Stimulated activated naive CD4-positive, alpha-beta T cell (primary cell): ENCODE measurements at places on chromosomes 6 and 20.

- DNase-seq: no peak
These were observed 481.6 kb downstream of the ADGRB3 start for GRCh38 chr6:69116658-69117057.

DNA sequence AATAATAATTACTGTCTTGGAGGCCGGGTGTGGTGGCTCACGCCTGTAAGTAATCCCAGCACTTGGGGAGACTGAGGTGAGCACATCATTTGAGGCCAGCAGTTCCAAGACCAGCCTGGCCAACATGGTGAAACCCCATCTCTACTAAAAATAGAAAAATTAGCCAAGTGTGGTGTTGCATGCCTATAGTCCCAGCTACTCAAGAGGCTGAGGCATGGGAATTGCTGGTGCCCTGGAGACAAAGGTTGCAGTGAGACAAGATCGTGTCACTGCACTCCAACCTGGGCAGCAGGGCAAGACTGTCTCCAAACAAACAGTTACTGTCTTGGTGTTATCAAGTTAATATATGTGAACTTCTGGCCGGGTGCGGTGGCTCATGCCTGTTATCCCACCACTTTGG is 4.9 kb downstream of the RRP36 start:
- DNase-seq: no peak

DNA sequence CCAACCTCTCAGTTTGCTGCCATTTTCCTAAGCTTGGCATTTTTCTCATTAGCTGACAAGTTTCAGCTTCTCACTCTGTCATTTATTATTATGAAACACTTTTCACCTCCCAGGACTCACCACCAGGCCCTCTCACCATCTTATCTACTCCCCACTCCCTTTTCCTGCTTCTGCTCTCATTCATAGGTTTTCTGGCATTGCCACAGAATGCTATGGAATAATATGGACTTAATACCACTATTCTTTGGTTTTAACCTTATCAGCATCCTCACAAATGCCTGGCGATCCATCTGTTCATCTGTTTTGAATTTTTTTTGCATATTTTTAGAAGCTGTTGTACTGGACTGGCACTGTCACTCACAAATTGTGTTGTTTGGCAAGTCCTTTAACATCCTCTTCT is 16.4 kb upstream of the LAMA4 start:
- no peak for DNase-seq

DNA sequence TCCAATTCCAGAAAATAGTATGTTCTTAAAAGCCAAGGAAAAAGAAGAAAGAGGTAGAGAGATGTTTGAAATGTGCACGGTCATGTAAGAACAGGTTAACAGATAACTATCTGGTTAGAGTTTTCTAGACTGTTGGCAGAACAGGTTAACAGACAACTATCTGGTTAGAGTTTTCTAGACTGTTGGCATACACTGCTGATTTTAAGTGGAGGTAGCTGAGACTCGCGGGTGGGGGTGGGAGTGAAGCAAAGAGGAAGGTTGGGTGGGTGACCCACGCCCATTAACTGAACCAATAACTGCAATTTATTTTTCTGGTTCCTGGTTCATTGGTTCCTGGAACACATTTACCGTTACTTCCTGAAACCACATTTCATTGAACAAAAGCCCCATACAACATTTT is 157.5 kb downstream of the ELOVL4 start:
- DNase-seq: no peak

GRCh38 chr20:30284281-30284905 is 973.1 kb upstream of the DEFB115 start:
- no peak for DNase-seq

DNA sequence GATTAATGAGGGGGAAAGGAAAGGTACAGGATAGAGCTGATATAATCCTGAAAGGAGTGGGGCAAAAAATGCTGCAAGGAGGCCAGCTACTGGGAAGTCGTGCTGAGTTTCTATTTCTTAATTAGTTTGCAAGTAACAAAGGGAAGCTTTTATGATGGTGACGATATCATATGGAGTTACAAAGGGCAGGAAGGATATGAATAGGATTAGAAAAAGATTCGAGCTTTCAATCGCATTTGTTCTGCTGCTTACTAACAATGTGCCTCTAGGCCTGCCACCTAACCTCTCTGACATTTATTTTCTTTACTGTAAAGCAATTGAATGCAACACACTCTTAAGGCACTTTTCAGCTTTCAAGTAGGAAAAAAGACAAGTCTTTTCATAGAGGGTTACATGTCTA is 219.2 kb downstream of the CLVS2 start:
- DNase-seq: no peak

GRCh38 chr20:62010551-62011402 is 54.9 kb downstream of the TAF4 start:
- peak; percentile 53 for DNase-seq

GRCh38 chr6:159723259-159723658 is 4.0 kb upstream of the WTAP start:
- DNase-seq: no peak

DNA sequence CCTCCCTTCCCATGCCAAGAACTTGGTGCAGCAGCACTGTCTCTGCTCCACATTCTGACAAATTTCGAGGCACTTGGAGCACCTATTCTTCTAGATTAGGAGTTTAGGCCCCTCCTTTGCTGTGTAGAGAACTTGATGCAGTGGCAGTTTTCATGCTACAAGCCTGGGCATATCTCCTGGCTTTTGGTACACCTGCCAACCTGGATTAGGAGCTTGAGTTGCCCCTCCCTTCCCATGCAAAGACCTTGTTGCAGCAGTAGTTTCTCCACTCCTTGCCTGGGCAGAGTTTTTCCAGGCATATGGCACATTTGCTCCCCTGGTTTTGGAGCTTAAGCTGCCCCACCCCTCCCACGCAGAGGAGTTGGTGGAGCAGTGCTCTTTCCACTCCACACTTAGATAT is 956.1 kb downstream of the EYS start:
- DNase-seq: no peak

DNA sequence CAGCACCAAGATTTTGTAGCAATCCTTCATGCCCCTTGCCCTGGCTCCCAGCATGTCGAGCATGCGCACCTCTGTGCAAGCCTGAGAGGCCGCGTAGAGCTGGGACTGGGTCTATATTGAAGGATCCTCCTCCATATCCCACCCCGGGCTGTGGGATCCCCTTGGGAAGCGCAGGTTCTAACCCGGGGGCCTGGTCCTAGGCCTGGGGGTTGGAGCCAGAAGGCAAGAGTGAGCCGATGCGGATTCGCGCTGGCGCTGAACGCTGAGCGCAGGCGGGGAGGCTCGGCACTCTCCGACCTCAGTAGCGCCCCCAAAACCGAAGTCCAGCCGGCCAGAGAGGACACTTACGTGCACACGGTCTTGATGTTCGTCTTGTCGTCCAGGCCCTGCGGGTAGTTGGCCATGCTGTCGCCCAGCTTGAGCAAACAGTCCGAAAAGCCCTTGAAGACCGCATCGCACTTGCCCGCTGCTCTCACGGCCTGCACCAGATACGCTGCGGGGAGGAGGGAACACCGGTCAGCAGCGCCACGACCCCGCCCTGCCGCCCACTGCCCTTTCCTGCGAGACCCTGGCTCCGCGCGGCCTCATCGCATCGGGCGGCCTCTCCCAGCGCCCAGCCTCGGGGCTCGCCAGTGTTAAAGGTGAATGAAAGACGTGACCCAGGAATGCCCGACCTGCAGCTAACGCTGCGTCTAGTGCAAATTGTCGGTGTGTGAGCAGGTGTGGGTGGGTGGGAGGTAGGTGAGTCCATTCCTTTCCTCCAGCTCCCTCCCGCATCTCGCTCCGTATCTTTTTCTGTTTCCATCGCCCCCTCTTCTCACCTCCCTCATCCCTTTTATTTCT is 4.5 kb downstream of the NRN1 start:
- no peak for DNase-seq

DNA sequence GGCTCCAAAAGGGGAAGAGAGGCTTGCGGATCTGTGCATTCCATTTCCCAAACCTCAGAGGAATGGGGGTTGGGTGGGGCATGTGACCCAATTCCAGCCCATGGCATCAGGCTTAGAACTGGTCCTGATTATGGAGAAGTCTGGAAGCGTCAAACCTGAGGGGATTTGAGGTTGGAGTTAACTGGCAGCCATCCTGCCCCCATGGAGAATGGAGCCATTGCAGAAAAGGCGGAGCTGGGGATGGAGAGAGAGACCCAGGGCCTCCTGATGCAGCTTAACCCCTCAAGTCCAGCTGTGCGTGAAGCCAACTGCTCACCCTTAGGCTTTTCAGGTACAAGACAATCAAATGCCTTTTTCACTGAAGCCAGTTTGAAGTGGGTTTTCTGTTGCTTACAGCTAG is 9.9 kb upstream of the SDCBP2 start:
- DNase-seq: no peak

GRCh38 chr6:139556532-139556931 is 182.1 kb upstream of the CITED2 start:
- DNase-seq: no peak

- no peak for DNase-seq
These were observed 184.2 kb downstream of the COL9A1 start for GRCh38 chr6:70118670-70119069.

- DNase-seq: no peak
These were observed 256.5 kb upstream of the PRND start for GRCh38 chr20:4465212-4465611.

- DNase-seq: no peak
These were observed 414.0 kb downstream of the GJA1 start for GRCh38 chr6:121849477-121849876.

DNA sequence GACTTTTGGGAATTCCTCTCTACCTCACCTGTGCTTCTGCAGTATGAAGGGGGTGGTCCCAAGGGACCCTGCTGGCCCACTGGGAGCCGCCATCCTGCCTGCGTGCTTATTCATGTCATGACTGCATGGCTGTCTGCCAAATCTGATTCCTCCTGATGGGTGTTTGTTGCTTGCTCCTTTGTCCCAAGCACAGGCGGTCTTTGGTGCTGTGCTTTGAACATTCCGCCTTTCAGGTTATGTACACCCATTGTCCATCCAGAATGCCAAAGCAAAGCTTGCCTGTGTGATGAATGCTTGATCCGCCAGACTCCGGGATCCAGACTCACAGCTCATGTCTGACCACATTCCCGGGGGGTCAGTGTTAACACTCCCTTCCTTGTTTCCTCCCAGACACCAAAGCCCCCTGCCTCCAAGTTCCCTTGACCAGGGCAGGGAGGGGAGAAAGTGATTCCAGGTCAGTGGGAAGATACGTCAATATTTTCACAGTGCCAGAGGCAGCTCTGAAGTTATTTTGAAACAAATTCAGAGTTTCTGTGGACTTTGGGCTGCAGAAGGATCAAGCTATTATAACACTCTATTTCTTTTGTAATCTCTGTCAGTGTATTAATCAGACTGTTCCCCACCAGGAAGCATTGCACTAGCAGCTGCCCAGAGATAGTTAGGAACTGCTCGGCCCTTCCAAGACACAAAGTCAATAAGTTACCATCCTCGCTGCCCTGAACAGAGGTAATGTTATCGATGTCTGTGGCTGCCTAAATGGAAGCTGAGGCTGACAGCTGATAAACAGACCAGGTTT is 9.5 kb downstream of the DAAM2 start:
- no peak for DNase-seq

- no peak for DNase-seq
These were observed 25.2 kb downstream of the MED23 start for GRCh38 chr6:131602781-131603312.

GRCh38 chr6:68826501-68826900 is 191.4 kb downstream of the ADGRB3 start:
- no peak for DNase-seq

DNA sequence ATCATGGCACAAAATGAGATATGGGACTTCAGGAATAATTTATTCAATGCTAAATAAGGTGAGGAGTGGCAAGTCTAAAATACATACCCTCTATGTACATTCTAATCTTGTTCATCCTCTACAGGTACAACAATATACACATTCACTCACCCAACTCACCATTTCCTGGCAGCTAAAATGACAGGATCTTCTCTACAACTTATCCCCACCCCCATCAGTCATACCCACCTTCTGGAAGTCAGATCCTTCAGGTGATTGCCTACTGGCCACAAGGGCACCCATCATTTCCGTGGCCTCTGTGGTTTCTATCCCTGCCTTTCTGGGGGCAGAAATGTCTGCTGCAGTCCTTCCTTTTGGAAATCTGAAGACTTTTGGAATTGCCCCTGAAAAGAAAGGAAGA is 22.8 kb upstream of the CRIP3 start:
- DNase-seq: no peak

GRCh38 chr6:87623248-87623647 is 33.3 kb downstream of the ORC3 start:
- DNase-seq: no peak

DNA sequence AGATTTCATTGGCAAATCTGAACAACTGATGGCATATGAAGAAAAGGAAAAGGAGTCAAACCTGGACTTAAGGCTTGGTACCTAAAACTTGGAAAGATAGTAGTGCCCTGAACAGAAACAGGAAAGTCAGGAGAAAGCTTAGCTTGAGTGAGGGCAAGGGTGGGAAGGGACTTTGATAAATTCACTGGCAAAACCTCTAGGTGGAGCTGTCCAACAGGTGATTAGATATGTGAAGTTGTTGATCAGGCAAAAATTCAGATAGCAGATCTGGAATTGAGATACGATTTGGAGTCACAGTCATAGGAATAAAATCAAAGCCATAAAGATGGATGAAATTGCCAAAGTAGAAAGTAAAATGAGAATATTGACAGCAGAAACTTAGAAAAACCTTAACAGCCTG is 16.1 kb upstream of the ZNF292 start:
- peak; percentile 71 for DNase-seq

GRCh38 chr20:12775041-12775440 is 233.7 kb upstream of the SPTLC3 start:
- no peak for DNase-seq

GRCh38 chr6:31170987-31171671 is 647 bp upstream of the POU5F1 start:
- DNase-seq: no peak

DNA sequence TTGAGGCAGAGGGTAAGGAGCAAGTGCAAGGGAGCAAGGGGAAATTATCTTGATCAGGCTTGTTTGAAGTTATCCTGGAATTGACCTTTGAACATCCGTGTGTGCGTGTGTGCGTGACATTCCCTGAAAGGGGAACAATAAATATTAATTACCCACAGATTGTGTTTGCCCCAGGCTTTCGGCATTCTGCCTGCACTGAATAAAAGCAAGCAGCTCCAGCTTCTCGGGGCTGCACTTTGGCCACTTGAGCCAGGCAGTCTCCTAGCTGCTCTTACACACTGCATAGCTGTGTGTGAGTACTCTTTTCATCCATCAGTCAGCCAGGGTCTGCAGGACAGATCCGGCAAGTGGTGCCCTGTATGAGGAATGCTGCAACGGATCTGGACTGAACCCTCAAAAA is 107.7 kb upstream of the BTN3A2 start:
- no peak for DNase-seq

GRCh38 chr6:25341203-25341552 is 62.0 kb downstream of the CARMIL1 start:
- no peak for DNase-seq

DNA sequence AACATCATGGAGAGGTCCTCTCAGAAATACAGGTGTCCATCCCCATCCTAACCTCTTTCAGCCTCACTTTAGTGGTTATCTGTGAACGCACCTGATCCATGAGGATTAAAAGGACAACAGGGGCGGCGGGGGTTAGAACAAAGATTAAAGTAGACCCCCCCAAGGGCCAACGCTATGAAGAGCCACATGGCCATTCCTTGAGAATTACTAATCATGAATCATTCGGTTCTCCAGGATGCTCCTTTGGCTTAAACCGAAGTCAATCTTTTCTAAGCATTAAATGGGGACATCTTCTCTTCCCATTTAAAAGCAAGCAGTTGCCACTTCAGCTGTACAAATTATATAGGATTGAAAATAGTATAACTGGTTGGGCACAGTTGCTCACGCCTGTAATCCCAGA is 212.4 kb downstream of the GMPR start:
- DNase-seq: no peak
